NCI-H1092 treated with DMSO at 0.1 percent for 48 hours (cell line): ENCODE measurements at places on chromosomes 4 and X.
A peak's percentile ranks its signal among the peaks of the same experiment; 100 is the strongest.

DNA sequence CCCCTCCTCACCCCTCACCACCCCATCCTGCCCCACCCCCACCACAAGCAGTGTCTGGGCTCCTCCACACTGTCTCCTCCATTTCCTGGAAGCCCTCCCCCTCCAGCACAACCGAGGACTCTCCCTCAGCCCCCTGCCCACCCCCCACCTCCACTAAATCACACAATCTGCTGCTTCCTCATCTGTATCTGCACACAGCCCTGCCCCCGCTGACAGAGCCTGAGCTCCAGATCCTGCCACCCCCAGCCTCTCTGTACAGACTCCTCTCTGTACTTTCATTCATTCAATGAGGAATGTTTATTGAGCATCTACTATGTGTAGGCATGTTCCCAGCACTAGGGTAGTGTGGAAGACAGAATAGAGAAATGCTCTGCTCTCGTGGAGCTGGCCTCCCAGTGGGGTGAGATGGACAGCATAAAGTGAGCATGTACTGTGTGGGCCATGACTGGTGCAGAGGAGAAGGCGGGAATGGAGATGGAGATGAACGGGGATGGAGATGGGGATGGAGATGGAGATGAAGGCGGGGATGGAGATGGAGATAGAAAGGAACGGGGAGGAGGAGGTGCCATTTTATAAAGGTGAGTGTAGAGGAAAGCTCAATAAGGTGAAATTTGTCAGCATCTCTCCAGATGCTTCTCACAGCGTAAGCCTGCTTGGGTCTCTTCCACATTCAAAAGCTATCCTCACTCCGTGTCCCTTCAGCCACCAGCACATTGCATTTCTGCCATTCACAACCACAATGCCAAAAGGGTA, 2.5 kb upstream of the PPP2R2C start:
- DNase-seq: no peak

GRCh38 chr4:140236654-140237169, 82.7 kb upstream of the MAML3 start:
- DNase-seq: peak; percentile 35

- DNase-seq: no peak
These were observed 143.7 kb downstream of the NEXMIF start for GRCh38 chrX:74781507-74782034.

GRCh38 chr4:118910221-118910620, 21.6 kb downstream of the SYNPO2 start:
- no peak for DNase-seq

- DNase-seq: peak; percentile 82
These were observed 175.7 kb upstream of the BCOR start for GRCh38 chrX:40273356-40274050.
